Renal cortical epithelial cell (primary cell): ENCODE measurements at places on chromosomes 7 and 10.

DNA sequence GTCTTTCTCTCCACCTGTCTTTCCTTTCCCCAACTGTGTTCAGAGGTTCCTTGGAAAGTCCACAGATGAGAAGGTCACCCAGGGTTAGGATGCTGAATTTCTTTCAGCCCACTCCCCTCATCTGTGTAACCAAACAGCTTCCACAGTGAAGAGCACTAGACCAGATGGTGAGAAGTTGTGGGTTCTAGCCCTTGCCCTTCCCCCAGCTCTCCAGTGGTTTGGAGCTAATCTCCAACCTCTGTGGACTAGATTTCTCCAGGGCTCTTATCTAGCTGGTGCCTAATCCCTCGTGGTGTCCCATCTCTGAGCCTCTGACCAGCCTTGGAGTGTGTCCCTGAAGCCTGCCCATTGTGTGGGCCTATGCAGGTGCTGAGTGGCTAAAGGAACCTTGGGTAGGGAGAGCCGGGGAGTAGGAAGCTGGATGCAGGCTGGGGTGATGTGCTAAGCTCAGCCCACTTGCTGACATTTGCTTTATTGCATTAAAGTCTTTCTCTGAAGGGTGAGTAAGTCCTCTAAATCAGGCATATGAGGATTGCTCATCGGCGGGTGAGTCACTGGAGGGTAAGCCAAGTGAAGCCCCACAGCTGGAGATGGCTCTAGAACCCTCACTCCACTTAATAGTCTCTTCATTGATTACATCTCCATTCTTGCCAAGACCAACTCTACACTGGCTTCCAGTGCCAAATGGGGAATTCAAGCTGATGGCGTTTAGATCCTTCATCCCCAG lies 14.9 kb downstream of the DUSP5 start:
- DNase-seq = peak; percentile 93

DNA sequence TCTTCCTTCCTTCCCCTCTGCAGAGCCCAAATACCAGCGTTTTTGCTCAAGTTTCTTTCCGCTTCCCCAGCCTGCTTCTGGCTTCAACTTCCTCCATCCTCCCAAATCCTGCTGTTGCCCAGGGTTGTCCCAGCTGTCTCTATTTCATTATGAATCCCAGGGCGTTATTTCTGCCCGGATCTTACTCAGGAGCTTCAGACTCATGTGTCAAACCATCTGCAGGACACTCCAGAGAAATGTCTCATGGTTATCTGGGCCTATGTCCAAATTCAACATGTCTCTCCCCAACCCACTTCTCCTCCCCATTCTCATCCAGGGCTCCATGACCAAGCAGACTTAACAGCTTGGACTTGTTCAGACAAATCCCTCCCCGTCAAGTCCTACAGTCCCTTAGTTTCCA lies 15.6 kb downstream of the ARHGAP22 start:
- no peak for DNase-seq

DNA sequence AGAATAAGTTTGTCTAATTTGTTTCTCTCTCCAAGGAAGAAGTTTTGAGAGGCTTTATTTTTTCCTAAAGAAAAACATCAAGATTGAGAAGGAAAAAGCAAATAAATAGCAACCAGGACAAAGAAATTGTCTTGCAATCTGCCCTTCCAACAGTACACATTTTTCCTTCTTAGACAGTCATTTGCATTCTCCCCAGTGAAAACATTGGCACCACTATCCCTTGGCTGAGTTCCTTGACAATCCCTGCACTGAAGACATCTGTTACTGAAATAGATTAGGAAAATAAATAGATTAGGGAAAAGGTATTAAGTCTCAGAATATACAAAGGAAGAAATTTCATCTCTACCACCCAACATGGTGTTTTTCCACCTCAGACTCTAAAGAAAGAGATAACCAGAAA lies 12.2 kb upstream of the TMEM243 start:
- no peak for DNase-seq

- DNase-seq = no peak
These were observed 1.9 kb downstream of the SLC18A3 start for GRCh38 chr10:49611816-49612512.

GRCh38 chr7:10237306-10237705 lies 736.4 kb upstream of the PHF14 start:
- DNase-seq = peak; percentile 1

DNA sequence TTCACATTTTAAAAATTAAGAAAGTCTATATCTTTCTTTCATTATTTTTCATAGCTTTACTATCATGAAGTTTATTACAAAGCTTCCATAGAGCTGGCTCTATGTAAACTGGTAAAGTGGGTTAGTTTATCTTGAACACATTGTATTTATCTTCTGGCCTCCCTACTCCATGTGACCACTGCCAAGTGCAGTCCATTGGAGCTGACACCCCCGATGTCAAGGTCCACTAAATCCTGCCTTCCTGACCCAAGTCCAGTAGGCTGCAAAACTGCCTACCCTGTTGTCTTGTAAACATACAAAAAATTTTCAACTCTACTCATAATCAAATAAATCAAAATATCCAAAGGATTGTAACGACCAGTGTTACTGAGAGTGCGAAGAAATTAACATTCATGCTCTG lies 10.2 kb downstream of the DNAJC12 start:
- no peak for DNase-seq

- DNase-seq = peak; percentile 91
These were observed 38.4 kb downstream of the PTPRE start for GRCh38 chr10:127945341-127945758.

GRCh38 chr7:2732959-2733584 lies 45.1 kb downstream of the AMZ1 start:
- peak; percentile 5 for DNase-seq

- DNase-seq = no peak
These were observed 5.8 kb downstream of the IKZF1 start for GRCh38 chr7:50310361-50310760.

DNA sequence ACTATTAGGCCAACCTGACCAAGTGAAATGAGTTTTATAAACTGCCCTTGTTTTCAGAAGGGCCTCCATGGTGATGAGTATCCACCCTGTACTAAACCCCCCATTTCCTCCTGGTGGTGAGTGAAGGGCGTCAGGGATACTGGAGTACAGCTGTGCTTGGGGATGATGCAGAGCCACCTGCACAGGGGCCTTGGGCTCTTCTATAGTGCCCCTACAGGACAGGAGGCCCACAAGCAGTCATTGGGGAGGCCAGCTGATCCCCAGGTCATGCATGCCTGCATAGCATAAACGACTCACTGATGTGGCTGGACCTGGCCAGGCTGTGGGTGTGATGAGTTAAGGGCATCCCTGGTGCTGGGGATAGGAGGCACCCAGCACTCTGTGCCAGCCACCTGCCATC lies 114.1 kb upstream of the CELF2 start:
- no peak for DNase-seq

- no peak for DNase-seq
These were observed 14.9 kb upstream of the SRGN start for GRCh38 chr10:69073026-69073425.

GRCh38 chr7:155800741-155801267 lies 11.5 kb downstream of the SHH start:
- DNase-seq = no peak

GRCh38 chr7:105880571-105881330 lies 4.4 kb upstream of the ATXN7L1 start:
- DNase-seq = no peak

DNA sequence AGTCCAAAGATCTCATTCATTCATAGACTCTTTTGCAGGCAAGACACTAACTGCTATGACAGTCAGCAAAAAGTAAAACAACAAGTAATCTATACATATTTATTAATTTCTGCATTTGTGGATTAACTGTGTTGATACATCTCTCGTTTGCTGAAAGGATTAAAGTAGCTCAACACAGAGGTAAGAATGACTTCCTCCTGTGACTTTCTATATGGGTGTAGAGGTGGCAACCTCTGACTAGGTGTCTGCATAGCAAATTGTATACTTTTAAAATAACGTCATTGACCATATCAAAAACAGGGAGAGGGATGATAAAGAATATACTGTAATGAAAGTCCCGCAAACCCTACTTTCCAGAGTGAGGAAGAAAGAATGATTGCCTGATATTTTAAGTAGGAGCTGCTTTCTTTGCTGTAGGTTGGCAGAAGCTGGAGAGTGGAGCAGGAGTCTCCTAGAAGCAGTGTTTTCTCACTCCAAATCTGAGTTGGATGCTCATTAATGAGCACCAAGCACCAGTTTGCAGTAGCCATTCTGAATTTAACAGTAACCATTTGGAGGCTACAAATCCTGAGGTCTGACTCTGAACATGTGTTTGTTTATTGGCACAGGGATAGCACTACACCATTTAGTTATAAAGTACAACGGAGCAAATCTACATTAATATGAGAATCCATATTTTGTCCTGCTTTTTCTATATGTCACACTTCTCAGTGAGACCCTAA lies 9.2 kb upstream of the LRRN3 start:
- DNase-seq = no peak

- peak; percentile 95 for DNase-seq
These were observed 407.4 kb downstream of the KCNMA1 start for GRCh38 chr10:77230194-77230593.

DNA sequence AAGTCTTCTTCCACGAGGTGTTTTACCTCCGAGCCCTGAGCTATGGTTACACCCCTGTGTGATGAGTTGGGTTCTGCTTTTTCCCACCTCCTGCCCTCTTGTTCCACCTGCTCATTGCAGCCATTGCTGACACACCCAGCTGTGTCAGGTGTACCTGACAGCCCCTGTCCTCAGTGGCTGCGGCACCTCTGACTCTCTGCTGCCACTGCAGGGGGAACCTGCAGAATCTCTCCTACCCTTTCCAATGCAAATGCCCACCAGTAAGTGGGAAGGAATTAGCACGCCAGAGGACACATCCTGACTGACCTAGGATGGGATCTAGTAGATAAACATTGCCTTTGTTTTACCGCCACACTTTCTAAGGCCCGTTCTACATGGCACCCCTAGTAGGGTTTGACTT lies 600.9 kb upstream of the MKI67 start:
- no peak for DNase-seq

- DNase-seq = no peak
These were observed 1.9 kb upstream of the ITIH2 start for GRCh38 chr10:7701158-7701742.

DNA sequence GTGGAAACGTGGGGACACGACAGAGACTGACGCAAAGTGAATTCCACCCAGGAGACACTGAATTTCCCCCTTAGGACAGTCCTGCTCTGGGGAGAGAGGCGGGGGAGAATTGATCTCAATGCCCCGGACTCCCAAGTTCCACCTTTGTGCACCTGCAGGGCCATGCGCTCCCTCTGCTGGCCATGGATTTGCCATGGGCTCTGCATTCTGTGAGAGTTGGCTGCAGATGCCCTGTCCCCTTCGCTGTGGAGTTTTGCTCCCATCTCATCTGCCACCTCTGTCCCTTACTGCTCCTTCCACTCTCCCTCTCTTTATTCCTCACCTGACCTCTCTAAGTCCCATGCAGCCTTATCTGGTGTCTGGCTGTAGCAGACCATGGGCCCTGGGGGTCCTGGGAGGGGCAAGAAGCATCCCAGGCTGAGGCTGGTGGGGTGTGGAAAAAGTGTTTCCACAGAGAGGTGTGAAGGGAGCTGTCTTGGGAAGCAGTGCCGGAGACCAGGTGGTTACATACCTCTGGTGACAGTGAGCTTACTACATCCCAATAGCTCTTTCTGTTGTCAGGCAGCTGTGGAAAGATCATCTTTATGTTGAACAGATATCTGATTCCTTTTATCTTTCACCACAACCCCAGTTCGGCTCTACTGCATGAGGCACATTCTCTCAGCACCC lies 14.3 kb downstream of the GHRHR start:
- peak; percentile 29 for DNase-seq

GRCh38 chr10:78597796-78598555 lies 470.8 kb upstream of the ZMIZ1 start:
- DNase-seq = no peak

GRCh38 chr10:36602374-36602773 lies 523.0 kb upstream of the ANKRD30A start:
- DNase-seq = peak; percentile 69

GRCh38 chr10:48231699-48232315 lies 42.7 kb downstream of the FRMPD2 start:
- peak; percentile 94 for DNase-seq

GRCh38 chr10:75484717-75485116 lies 53.3 kb downstream of the LRMDA start:
- DNase-seq = no peak

DNA sequence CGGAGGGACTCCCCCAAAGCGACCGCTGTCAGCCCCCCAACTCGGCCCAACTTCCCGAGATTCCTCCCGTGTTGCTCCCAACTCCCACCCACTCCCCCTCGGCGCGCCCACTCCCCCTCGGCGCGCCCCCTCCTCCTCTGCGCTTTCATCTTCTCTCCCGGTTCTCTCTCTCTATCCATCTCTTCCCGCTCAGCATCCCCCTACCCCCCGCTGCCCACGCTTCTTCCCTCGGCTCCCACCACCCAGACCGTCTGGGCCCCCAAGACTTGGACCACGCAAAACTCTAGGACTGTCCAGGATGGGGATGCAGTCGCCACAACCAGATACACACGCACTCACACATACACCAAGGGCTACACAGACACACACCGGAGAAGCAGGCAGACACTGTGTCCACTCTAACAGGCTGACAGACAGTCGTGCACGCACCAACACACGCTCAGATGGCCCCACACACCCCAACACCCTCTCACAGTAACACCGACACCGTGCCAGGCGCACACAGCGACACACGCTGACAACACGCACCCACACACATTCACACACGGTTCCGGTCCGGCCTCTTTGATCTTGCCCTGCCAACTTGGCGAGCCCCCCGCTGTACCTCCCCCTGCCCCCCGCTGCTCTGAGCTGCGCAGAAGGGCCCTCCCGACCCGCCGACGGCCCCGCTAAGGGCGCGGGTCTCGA lies 1.1 kb downstream of the GRID1 start:
- no peak for DNase-seq

DNA sequence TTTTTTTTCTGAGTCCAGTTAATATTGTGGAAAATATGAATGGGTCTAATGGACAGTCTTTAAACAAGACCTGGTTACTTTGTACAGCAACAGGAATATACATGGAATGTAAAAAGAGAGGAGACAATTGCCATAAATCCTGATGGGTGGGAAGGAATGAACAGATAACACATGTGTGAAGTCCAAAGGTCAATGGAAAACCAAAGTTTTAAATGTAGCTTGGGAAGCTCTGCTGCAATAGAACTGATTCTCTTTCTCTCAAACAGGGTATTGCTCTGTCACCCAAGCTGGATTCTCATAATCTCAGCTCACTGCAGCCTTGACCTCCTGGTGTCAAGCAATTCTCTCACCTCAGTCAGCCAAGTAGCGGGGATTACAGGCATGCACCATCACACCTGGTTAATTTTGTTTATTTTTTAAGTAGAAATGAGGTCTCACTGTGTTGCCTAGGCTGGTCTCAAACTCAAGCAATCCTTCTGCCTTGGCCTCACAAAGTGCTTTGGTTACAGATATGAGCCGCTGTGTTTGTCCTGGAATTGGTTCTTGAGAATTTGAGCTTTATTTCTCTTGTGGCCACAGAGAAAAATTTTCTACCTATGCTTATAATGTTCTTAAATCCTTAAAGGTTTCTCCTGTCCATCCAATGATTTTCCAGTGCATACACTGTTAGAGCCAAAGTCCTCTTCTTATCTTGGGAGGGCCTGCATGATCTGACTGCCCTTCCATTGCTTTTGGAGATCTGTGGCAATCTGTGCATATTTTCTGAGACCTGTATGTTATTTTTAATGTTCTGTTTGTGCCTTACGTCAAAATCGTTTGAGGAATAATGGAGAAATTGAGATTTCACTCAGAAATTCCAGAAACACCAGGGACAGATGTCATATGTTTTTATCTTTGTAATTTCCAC lies 30.7 kb upstream of the ZNF92 start:
- no peak for DNase-seq
